ENCODE measurements at places on chromosomes 11 and 22. TPM values are rescaled to one million over a fixed set of nuclear protein-coding genes. Genes with fewer than 3 reads are reported as not detected.

BTBD18 gene
- 3.1 TPM for total RNA-seq

LDLRAD3 gene
- total RNA-seq, result 14.6 TPM

PIH1D2 gene
- total RNA-seq, result 31.2 TPM

KCNK7 gene
- total RNA-seq, result 2.5 TPM

ENTHD1 gene
- total RNA-seq, result 12.0 TPM

TECTA gene
- 4.6 TPM for total RNA-seq

SPA17 gene
- total RNA-seq, result 97.5 TPM

BTG4 gene
- total RNA-seq, result 8.7 TPM

CHADL gene
- total RNA-seq, result 6.5 TPM

OR2AT4 gene
- total RNA-seq, result 0.99 TPM

DCDC1 gene
- 12.3 TPM for total RNA-seq

OR52A5 gene
- total RNA-seq, result 0.37 TPM

GRK3 gene
- total RNA-seq, result 12.8 TPM

SERHL2 gene
- total RNA-seq, result 8.8 TPM

LSP1 gene
- 19.9 TPM for total RNA-seq

ACTN3 gene
- total RNA-seq, result 4.0 TPM

CARD16 gene
- total RNA-seq, result 1.5 TPM

ALKBH8 gene
- total RNA-seq, result 12.1 TPM

MRGPRX4 gene
- total RNA-seq, result not detected

SRSF8 gene
- total RNA-seq, result 32.5 TPM

TSKU gene
- 17.1 TPM for total RNA-seq

IMMP1L gene
- total RNA-seq, result 48.2 TPM

OR52A1 gene
- total RNA-seq, result 0.47 TPM

ADM2 gene
- 1.0 TPM for total RNA-seq

SCARF2 gene
- 10.4 TPM for total RNA-seq

GPHA2 gene
- 7.0 TPM for total RNA-seq

CCND1 gene
- total RNA-seq, result 13.7 TPM

PTPRCAP gene
- 3.1 TPM for total RNA-seq

CSNK1E gene
- total RNA-seq, result 133 TPM

ROM1 gene
- 6.1 TPM for total RNA-seq

BATF2 gene
- 0.94 TPM for total RNA-seq

OR4S1 gene
- not detected for total RNA-seq

TEX12 gene
- total RNA-seq, result 6.3 TPM

OR4P4 gene
- not detected for total RNA-seq

TAF10 gene
- total RNA-seq, result 123 TPM

APOA1 gene
- total RNA-seq, result 2,156 TPM

TXN2 gene
- 92.4 TPM for total RNA-seq

OR5L1 gene
- total RNA-seq, result not detected

RASL10A gene
- total RNA-seq, result 10.4 TPM

SCN4B gene
- 2.0 TPM for total RNA-seq

GVQW3 gene
- total RNA-seq, result 5.9 TPM

IFTAP gene
- total RNA-seq, result 42.4 TPM

OR52I2 gene
- total RNA-seq, result not detected

NXPE2 gene
- 0.81 TPM for total RNA-seq

ROBO4 gene
- 5.7 TPM for total RNA-seq

MPZL2 gene
- 1.7 TPM for total RNA-seq

FOXRED2 gene
- 23.8 TPM for total RNA-seq
